ENCODE measurements at places on chromosomes 12 and 14.

DNA sequence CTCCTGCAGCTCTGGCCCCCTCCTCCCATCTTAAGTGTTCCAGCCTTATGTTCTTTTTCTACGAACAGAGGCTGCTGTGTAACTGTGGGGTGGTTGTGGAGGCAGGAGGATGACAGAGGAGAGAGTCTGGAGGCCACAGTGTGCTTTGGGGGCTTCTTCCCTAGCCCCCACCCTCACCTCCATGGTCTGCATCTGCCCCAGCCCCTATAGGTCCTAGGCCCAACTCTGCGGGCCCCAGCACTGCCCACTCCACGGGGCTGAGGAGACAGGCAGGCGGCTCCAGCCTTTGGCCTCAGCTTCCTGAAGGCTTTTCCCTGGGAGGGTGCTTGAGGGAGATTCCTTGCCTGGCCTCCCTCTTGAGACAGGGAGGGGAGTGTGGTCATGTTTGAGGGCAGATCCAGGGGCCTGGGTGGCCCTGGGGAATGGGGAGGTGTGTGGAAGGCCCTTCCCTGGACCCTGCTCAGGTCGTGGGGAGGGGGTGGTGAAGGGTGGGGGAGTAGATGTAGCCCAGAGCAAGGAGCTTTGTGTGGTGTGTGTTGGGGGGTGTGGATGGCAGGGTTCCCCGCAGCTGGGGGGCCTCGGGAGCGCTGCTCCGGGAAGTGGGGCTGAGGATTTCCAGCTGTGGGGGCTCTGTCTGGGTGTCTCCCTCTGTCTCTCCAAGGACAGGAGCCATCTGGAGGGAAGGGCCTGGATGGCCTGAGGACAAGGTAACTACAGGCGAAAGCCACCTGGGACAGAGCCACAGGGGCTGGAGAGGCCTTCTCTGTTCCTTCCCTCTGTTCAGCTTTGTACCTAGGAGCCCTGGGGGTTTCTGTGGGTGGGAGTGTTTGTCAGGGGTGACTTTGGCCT lies 1.1 kb downstream of the SMIM41 start:
- DNase-seq, result no peak

DNA sequence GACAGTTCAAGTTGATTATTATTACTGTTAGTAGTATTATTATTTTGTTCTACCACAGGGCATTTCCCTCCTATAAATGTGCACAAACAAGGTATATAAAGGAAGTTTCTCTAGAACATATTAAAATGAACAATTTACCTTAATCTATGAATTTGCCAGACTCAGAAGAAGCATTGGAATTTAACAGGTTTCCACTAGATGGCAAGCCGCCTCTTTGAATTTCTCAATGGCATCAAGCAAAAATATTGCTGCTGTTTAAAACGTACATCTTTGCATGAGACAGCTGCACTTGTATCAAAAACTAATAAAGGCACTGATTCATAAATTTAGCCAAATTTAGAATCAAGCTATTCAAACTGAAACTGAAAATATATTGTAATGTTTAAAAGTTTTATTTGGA lies 34.6 kb upstream of the MIS18BP1 start:
- no peak for DNase-seq

DNA sequence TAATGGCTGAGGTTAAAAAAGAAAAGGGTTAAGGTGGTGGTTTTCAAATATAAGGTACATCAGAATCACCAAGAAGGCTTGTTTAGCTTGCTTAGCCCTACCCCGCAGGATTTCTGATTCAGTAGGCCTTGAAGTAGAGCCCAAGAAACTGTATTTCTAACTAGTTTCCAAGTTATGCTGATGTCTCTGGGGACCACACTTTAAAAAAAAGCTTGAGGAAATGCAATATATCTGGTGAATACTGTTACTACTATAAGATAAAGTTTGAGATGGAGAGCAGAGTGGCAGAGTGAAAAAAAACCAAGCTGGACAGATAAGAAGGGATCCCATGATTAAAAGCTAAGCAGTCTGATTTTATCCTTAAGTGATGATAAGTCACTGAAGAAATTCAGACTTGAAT lies 18.3 kb upstream of the GXYLT1 start:
- no peak for DNase-seq

- DNase-seq, result peak; percentile 58
These were observed 862 bp downstream of the CRIP2 start for GRCh38 chr14:105475269-105476096.

- no peak for DNase-seq
These were observed 65.1 kb downstream of the FBXW8 start for GRCh38 chr12:116975779-116976393.

DNA sequence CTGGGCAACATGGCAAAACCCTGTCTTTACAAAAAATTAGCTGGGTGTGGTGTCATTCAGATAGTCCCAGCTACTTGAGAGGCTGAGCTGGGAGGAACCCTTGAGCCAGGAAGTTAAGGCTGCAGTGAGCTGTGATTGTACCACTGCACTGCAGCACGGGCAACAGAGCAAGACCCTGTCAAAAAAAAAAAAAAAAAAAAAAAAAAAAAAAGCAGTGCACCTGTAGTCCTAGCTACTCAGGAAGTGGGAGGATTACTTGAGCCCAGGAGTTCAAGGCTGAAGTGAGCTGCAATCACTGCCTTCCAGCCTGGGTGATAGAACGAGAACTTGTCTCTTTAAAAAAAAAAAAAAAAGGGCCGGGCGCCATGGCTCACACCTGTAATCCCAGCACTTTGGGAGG lies 5.6 kb downstream of the REM2 start:
- no peak for DNase-seq

DNA sequence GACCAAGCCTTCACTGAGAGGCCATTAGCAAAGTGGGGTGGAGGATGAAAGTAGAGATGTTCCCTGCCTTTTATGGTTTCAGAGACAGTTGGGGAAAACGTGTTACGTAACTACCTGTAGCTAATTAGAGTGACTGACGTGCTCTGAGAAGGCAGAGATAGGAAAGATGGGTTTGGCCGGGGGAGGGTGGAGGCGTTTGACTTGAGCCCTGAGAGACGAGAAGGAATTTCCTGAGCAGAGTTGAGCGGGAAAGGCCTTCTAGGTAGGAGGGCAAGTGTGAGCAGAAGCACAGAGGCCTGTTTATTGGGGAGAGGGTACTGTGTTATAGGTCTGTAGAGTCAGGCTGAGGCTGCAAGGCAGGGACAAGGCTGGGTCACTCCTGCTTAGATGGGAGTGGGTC lies 8.6 kb downstream of the TUNAR start:
- no peak for DNase-seq

GRCh38 chr14:55065411-55065810 lies 14.0 kb downstream of the MAPK1IP1L start:
- DNase-seq, result no peak

DNA sequence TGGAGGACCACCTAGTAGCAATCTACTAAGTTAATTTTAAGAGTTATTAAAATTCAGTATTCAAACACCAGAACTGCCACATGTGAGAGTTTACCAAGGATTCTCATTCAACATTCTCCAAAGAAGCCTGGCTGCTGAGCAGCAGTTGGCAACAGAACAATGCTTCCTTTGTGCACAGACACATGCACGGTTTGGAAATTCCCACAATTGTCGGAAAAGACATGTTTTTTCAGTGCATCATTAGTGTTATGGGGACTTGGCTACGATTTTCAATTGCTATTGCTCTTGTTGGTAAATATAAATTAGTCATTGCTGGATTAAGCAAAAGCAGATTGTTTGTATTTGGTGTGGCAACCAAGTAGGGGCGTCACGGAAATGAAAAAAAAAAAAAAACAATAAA lies 22.2 kb downstream of the ST8SIA1 start:
- DNase-seq, result no peak

- no peak for DNase-seq
These were observed 773.2 kb upstream of the ALG10B start for GRCh38 chr12:37543131-37543965.

- no peak for DNase-seq
These were observed 19.3 kb downstream of the OS9 start for GRCh38 chr12:57713209-57713608.

GRCh38 chr12:96054244-96054610 lies 18.8 kb upstream of the LTA4H start:
- DNase-seq, result no peak

- no peak for DNase-seq
These were observed 41.3 kb downstream of the ELK3 start for GRCh38 chr12:96235484-96235826.

DNA sequence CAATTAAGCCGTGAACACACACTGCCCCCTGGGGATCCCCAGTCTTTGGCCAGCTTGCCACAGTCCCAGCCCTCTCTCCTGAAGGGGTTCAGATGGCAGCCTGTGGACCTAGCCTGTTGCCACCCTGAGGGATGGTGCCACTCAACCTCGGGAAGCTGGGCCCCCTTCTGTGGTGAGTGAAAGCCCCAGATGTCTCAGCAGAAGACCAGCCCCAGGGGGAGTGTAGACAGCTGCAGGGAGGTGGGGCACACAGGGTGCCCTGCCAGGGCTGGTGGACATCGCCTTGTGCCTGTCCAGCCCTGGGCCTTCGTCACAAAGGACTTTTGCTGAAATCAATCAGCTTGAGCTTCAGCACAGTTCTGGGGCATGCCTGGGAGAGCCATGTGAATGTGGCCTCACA lies 32.4 kb downstream of the C14orf132 start:
- no peak for DNase-seq

- DNase-seq, result no peak
These were observed 23.5 kb upstream of the CFAP54 start for GRCh38 chr12:96465896-96466295.

GRCh38 chr14:105866841-105867321 lies 340.5 kb downstream of the TMEM121 start:
- DNase-seq, result no peak

DNA sequence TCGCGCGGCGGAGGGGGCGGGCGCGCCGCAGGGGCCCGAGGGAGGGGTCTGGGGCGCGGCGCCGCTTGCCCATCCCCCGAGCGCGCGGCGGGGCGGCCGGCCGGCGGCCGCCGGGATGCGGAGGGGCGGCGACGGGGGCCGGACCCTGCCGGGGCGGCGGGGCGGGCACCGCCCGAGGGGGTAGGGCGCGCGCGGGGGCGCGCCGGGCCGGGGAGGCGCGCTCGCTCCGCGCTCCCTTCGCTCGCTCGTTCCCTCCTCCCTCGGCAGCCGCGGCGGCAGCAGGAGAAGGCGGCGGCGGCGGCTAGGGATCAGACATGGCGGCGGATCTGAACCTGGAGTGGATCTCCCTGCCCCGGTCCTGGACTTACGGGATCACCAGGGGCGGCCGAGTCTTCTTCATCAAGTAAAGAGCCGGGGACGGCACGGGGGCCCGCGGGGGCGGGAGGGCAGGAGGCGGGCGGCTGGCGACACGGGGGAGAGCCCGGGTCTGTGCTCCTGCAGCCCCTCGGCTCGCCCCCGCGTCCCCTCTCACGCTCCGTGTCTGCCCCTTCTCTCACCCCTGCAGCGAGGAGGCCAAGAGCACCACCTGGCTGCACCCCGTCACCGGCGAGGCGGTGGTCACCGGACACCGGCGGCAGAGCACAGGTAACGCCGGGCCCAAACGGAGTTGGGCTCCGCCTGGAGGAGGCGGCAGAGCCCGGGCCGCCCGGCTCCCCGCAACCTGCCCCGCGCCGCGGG lies at the start of gene PLEKHA5:
TSS of gene PLEKHA5 (plus strand) at position 248 of the 738 bp plus-strand sequence. CDS start at position 315, 67 bp downstream.
- DNase-seq, result peak; percentile 72

DNA sequence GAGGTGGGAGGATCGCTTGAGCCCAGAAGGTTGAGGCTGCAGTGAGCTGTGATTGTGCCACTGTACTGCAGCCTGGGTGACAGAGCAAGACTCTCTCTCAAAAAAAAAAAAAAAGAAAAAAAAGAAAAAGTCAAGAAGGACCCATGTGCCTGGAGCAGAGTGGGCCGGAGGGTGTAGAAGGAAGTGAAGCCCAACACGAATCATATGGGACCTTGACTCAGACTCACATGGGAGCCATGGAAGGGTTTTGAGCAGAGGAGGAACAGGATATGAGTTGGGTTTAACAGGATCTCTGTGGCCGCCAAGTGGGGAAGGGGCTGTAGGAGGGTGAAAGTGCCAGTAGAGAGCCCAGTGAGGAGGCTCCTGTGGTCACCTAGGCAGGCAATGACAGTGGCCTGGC lies 165.4 kb downstream of the PHETA1 start:
- no peak for DNase-seq

DNA sequence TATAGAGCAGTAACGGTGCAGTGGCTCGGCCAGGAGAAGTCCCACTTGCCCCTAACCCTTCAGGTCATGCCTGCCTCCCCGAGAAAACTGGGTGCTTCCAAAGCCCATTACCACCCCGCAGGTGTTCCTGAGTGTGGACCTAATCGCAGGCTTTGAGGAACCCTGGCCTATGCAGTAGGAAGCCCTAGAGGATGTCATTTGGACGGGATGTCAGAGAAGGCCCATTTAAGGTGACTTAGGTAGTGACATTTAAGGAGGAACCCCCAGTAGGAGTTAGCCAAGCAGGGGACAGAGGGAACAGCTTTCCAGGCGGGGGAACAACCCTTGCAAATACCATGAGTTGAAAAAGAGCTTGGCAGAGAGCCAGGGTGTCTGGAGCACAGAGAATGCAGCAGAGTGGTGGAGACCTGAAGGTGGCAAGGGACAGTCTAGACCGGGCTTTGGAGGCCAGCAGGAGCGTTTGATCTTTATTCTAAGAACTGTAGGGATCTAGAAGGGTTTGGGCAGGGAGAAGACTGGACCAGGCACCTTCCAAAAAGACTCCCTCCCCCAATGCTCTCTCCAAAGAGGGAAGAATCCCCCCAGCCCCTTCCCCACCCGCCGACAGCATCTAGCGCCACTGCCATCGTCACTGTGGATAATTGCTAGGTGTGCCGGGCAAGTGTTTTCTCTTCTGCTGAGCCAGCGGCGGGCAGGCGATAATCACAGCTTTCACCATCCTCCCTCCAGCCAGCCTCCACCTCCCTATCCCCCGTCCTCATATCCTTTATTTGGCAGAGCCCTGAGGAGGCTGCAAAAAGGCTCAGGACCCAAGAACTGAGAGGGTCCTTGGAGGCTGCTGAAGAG lies 33.3 kb upstream of the BEGAIN start:
- peak; percentile 40 for DNase-seq

DNA sequence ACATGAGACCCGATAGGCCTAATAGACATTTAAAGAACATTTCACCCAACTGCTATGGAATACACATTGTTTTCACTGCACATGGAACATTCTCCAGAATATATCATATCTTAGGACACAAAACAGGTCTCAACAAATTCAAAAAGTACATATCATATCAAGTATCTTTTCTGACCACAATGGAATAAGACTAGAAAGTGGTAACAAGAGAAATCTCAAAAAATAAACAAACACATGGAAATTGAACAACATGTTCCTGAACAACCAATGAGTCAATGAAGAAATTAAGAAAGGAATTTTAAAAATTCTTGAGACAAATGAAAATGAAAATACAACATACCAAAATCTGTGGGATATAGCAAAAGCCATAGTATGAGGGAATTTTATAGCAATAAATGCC lies 208.1 kb downstream of the PTPRO start:
- no peak for DNase-seq

- DNase-seq, result no peak
These were observed 53.6 kb upstream of the ARHGAP5 start for GRCh38 chr14:32023540-32023939.
